GM23248 (cell line): ENCODE measurements at places on chromosomes 13 and 19.

DNA sequence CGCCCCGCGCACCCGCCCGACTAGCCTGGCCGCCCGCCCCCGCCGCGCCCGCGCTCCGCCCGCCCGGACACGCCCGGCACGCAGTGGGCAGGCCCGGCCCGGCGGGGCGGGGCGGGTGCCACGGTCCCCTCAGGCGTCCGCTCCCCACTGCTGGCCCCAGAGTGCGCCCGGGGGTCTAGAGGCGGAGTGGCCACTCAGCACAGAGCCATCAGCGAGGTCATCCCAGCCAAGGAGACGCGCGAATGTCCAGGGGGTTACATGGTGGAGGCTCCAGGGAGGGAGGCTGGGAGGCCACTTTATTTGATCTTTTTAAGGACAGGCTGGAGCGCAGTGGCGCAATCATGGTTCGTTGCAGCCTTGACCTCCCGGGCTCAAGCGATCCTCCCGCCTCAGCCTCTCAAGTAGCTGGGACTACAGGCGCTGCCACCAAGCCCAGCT, 236 bp upstream of the TINCR start:
- DNase-seq: no peak

DNA sequence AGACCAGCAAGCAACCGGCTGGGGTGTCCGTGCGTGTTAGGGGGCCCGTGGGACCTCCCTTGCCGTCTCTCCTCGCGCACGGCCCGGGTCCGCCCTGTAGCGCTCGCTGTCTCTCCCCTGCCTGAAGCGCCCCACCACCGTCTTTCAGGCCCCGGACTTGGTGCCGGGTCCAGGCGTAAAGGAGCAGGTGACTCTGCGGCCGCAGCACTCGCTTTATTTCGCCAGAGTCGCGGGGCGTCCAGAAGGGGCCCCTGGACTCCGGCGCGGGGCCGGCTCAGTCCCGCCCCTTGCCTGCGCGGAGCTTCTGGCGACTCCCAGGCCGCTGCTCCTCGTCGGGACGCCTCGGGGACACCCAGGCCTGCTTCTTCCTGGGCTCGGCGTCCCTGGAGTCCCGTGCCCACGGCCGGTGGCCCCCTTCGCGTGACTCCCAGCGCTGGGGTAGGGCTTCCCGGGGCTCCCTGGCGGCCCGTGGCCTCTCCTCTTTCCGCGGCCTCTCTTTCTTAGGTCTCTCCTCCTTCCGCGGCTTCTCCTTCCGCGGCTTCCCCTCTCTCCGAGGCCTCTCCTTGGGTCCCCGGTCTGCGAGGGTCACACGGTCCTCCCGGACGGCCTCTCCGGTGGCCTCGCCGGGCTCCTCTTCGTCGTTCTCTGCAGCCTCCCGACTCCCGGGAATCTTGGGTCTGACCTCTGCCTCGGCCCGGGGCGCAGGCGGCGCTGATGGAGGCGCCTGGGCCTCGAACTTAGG, 3.1 kb downstream of the AMH start:
- DNase-seq: no peak

GRCh38 chr19:28710278-28710677, 502.7 kb downstream of the UQCRFS1 start:
- peak; percentile 71 for DNase-seq

DNA sequence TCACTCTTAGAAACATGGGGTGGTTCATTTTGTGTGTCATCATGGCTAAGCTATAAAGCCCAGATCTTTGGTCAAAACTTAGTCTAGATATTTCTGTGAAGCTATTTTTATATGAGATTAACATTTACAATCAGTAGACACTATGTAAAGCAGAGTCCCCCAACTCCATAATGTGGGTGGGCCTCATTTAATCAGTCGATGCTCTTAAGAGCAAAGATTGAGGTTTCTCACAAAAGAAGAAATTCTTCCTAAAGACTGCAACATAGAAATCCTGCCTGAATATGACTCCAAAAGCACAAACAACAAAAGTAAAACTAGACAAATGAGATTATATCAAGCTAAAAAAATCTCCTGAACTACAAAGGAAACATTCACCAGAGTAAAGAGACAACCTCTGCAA, 642.2 kb downstream of the DIAPH3 start:
- DNase-seq: no peak

DNA sequence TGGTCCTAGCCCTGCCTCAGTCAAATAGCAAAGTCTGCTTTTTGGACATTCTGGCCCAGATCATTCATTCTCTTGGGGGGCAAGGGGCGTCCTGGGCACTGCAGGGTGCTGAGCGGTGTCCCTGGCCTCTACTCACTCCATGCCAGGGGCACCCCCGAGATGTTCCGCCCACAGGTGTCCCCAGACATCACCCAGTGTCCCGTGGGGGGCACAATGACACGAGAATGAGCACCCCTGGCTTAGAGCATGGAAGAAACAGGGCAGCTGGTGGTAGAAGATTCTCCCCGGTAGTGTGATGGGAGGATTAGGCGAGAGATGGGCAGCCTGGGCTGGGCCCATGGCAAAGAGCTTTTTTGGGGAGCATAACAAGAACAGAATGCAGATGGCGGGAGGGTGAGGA, 5.3 kb upstream of the TLE5 start:
- no peak for DNase-seq

DNA sequence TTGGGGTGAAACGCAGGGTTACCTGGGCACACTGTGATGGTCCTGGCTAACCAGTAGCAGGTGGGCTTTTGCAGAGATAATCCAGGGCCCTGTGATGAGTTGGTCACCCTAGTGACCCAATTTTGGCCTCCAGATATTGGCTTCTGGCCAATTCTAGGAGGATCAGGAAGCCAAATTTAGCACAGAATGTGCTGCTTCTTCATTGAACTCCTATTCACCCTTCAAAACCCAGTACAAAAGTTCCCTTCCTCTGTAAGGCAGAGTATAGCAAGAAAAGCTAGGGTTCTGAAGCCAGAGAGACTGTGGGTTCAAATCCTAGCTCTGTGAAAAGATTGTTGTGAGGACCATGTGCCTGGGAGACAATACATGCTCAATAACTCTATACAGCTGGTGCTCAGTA, 70.8 kb downstream of the INSR start:
- no peak for DNase-seq

GRCh38 chr13:64938660-64939059, 2291.5 kb downstream of the PCDH9 start:
- DNase-seq: no peak

DNA sequence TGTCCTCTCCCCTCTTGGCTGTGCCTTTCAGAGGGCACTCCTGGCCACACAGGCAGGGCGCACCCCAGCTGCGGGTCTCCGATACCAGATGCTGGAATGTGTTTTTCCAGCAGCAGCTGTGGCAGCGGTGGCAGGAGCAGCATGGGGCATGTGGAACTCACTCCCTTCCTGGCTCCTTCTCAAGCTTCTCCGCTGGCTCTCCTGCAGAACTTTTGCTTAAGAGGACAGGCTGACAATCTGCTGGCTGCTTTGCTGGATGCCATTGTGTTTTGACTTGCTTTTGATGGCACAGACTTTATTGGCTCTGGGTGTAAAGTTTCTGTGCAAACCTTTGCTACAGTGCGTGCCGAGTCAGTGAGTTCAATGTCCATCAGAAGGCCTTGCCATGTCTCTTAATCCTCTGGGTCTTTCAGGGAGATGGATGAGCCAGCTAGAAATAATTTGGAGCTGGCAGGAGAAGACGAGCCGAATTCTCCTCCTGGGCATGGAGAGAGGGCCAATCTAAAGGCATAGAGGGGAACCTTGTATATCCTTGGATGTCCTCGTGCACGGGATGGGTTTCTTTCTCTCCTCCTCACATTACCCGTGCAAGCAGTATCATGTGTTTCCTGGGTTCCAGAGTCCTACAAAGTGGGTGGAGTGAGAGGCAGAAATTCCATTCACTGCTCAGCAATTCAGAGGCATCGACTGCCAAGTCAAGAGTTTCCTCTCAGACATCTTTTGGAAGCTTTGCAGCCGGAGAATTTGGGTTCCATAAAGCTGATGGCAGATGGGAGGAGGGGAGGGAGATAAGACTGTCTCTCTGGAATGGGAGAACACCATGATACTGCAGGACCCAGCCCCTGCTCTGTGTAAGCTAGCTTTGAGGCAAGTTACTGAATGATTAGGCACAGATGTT, 231.2 kb downstream of the FGF9 start:
- peak; percentile 40 for DNase-seq

- no peak for DNase-seq
Observed at GRCh38 chr13:52744842-52745375, 5.3 kb upstream of the CNMD start.

DNA sequence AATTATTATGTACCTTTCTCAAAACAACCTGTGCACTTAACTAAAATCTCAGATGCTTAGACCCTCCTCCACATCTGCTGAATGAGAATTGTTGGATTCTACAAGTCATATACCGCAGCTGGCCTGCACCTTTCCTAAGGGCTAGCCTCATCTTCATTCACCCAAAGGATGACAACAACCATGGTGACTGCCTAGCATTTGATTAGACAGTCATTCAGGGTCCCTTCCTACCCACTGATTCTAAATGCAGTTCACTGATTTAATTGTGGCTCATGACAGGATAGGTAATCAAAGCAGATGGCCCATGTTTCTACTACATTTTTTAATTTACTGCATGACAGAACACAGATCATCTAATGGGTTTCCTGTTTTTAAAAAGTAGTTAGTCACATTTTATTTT, 551.9 kb upstream of the SLC10A2 start:
- DNase-seq: no peak

- DNase-seq: peak; percentile 46
Observed at GRCh38 chr13:113814435-113814821, 49.4 kb downstream of the GAS6 start.

DNA sequence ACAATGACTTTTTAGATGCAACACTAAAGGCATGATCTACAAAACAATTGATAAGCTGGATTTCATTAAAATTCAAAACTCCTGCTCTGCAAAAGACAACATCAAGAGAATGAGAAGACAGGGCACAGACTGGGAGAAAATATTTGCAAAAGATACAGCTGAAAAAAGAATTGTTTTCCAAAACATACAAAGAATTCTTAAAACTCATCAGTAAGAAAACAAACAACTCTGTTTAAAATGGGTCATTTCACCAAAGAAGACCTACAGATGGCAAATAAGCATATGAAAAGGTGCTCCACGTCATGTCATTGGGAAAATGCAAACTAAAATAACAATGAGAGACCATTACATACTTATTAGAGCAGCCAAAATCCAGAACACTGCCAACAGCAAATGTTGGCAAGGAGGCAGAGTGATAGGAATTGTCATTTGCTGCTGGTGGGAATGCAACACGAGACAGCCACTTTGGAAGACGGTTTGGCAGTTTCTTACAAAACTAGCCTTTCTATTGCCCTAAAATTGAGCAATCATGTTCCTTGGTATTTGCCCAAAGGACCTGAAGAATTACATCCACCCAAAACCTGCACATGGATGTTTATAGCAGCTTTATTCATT, 39.2 kb downstream of the FLT1 start:
- no peak for DNase-seq

GRCh38 chr19:7607212-7607873, 11.7 kb downstream of the CAMSAP3 start:
- DNase-seq: no peak

DNA sequence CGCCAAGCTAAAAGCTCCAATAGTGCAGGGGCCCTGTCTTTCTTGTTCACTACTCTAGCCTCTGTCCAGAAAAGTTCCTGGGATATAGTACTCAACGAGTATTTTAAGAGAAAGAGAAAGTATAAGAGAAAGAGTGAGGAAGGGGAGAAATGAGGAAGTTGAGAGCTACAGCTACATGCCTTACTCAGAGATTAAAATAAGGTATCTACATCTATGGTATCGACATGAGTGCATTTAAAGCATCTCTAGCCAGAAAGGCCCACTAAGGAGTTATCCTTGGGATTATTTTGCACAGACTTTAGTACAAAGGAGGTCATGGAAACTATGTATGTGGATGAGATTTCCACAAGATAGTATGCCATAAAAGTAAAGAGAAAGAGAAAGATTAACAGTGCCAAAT, 28.5 kb downstream of the MYCBP2 start:
- DNase-seq: no peak

DNA sequence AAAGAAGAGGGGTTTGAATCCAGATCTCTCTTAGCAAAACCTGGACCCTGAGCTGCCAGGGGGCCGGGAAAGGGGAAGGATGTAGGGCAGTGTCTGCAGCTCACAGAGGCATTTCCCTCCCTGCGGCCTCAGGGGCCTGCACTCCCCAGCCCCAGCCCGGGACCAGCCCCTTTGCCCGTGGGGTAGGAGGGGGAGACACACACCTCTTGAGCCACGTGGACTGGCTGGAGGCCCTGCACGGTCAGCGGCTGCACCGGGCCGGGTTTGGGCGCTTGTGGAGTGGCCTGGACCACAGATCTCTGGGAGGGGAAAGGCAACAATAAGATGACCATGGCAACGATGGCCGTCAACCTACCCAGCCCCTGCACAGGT, 26.9 kb downstream of the RFX1 start:
- no peak for DNase-seq

GRCh38 chr13:100240109-100240779, 151.4 kb downstream of the PCCA start:
- no peak for DNase-seq

GRCh38 chr19:14414926-14415690, 4.0 kb downstream of the DDX39A start:
- no peak for DNase-seq

DNA sequence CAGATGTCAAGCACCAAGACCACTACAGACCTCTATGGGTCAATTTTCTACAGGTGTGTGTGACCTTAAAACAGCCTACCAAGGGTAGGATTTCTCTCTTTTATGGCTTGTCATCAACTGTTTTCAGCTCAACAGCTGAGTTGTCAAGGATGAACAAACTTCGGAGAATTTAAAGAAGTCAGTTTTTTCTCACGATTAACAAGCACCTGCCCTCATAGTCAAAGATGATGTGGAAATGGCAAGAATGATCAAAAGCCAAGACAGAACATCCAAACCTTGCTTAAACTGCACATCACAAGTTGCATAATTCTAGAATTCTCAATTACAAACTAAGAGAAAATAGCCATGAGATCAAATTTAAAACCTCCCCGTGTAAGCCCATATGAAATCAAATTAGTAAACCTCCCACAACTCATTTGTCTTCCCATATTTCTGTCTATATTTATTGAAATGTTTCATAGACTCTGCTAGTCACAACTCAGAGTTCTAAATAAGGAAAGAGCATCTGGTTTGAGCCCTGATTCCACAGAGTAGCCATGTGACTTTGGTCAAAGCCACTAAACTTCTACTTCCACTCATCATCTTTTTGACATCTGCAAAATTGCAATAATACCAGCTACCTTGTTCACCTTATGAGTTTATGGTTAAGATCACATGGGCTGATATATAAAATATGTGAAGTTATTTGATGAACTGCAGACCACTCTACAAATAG, 521.5 kb upstream of the HTR2A start:
- no peak for DNase-seq

DNA sequence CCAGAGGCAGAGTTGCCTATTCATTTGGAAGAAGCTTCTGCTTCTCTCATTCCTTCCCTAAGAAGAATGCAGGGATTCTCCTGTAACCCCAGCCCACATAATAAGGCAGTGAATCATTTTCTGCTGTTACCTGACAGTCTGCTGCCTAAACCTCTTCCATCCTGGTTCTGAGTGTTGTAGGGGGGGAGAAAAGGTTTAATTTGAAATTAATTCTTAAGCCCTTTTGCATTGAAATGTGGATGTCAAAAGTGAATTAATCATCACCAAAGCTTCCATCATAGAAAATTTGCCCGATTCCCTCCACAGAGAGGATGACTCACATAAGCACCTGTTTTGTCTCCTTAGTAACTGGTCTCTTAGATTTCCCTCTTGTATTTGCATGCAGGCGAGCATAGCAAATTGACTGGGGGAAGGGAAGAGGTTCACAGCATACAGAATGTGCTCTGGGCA, 146.7 kb upstream of the FNDC3A start:
- no peak for DNase-seq
